ENCODE measurements at places on chromosomes 16 and 17.

GRCh38 chr17:44081681-44082080 is 11.1 kb downstream of the G6PC3 start:
- DNase-seq, result no peak

- no peak for DNase-seq
Observed at GRCh38 chr16:76963614-76964315, 227.2 kb upstream of the MON1B start.

DNA sequence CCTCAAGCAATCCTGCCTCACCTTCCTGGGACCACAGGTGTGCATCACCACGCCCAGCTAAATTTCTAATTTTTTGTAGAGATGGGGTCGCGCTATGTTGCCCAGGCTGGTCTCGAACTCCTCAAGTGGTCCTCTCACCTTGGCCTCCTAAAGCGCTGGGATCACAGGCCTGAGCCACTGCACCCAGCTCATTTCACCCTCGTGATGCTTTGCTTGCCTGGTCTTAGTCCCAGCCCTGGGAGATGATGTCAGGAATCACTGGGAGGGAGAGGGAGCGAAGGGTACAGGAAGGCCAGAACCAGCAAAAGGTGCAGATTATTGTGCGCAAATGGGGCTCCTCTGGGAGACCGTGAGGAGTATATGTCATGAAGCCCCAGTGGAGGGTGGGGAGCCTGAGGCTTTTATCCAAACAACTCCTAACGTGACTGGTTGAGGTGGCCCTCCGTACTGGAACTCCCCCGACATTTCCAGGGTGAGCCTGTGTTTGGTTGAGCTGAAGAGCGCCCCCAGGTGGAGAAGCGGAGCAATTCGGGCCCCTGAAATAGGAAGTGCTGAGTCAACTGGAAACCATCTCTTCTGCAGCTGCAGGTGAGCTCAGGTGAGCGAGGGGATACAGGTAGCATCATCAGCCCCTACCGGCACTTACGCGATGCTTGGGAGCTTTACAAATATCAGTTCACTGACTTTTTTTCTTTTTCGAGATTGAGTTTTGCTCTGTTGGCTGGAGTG is 41.2 kb upstream of the HAPSTR1 start:
- peak; percentile 61 for DNase-seq

GRCh38 chr17:9329251-9329921 is 246.2 kb downstream of the STX8 start:
- peak; percentile 25 for DNase-seq

GRCh38 chr16:2664574-2664982 is 17.7 kb upstream of the KCTD5 start:
- DNase-seq, result no peak

DNA sequence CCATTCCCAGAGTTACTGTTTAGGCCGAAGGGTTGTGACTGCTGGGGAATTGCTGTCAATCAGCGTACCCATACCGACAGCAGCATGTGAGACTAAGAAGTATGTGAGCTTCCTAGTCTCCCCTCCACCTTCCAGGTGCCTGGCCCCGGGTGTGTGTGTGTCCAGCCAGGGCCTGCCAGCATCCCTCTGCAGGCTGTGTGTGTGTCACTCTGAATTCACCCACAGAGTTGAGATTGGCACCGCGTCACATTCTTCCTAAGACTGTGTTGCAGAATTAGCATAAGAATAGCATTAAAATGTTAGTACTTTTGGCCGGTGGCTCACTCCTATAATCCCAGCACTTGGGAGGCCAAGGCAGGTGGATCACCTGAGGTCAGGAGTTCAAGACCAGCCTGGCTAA is 31.8 kb downstream of the PRMT7 start:
- DNase-seq, result no peak

DNA sequence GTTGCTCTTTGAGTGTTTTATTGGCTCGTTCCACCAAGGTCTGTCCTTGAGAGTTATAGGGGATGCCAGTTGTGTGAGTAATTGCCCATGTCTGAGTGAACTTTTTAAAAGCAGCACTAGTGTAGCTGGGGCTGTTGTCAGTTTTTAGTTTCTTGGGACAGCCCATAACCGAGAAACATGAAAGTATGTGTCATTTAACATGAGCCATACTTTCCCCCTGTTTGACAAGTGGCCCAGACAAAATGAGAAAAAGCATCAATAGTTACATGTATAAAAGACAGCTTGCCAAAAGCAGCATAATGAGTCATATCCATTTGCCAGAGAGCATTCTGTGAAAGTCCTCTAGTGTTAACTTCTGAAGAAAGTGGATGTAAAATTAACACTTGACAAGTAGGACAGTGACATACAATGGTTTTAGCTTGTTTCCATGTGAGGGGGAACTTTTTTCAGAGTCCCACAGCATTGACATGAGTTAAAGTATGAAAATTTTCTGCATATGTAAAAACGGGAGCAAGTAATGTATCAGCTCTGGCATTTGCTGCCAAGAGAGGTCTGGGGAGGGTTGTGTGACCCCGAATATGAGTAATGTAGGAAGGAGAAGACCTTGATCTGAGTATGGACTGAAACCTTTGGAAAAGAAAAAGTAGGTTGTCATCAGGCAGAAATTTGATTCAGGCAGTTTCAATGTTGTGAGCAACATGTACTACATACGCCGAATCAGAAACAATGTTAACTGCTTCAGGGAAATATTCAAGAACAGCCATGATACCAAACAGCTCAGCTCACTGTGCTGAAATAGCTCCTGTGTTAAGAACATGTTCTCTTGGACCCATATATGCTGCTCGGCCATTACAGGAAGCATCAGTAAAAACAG is 56.8 kb upstream of the ARL4D start:
- no peak for DNase-seq

DNA sequence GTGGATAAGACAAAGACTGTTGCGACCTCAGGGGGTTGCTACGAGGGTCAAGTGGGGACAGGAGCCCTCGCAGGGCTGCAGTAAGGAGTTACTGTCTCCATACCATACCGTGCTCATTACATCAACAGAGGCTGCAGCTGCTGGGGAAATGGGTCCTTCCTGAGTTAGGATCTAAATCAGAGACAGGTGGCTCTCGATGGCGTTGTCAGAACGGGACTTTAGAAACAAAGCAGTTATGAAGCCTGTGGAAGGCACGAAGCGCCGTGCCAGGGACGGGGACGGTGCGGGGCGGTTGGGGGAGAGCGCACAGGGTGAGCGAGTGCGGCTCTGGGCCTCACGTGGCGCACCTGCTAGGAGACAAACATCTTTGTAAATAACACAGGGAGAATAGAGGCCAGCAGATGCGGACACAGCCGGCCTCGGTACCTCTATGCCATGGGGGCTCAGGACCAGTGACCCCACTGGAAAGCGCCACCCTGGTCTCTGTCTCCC is 34.4 kb downstream of the ZCCHC14 start:
- DNase-seq, result no peak

GRCh38 chr17:77887464-77888241 is 70.8 kb upstream of the TNRC6C start:
- peak; percentile 47 for DNase-seq

- DNase-seq, result no peak
Observed at GRCh38 chr17:45824475-45824874, 20.2 kb upstream of the SPPL2C start.

GRCh38 chr16:14087590-14088154 is 16.6 kb downstream of the MRTFB start:
- no peak for DNase-seq

GRCh38 chr17:8470447-8471047 is 34.9 kb downstream of the NDEL1 start:
- no peak for DNase-seq

- no peak for DNase-seq
Observed at GRCh38 chr17:72409405-72410002, 288.7 kb downstream of the SOX9 start.

- peak; percentile 86 for DNase-seq
Observed at GRCh38 chr16:68590201-68590994, 51.3 kb downstream of the ZFP90 start.

- no peak for DNase-seq
Observed at GRCh38 chr16:57192720-57193486, 6.8 kb downstream of the RSPRY1 start.

GRCh38 chr17:32941419-32942032 is 13.6 kb downstream of the TMEM98 start:
- no peak for DNase-seq

GRCh38 chr16:23074423-23074822 is 74.8 kb downstream of the USP31 start:
- no peak for DNase-seq

DNA sequence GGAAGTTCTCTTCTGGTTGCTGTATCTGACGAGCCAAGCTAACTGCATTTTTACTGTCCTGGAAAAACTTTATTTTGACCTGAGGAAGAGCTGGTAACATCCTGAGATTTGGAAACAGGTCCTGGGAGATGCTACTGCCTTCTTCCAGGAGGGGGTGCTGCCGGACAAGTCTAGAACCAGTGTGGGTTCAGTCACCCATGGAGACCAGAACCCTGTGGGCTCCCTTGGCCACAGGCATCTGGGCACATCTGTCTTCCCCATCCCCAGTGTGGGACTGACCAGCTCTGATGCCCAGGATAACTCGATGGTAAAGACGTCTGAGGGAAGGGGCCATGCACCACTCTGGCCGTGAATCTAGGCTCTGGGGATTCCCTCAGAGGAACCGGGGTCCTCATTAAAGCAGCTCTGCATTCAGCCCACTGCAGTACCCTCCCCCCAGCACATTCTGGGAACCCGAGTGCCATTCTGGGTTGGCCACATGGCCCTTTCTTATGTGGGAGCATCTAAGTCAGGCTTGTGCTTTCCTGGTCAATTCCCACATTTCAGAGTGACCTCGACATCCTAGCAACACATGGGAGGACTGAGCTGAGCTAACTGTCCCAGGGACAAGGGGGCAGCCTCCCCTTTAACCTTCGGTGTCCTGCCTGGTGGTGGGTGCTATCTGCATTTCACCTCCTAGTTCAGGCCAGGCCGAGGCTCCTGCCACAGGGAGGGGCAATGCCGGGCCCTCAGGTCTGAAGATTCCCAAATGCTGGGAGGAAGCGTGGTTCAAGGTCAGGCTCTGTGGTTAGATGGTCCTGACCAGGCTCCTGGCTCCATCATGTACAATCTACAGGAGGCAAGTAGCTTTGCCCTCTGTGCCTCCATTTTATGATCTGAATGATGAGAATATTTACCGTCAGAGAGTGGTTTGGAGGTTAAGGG is 6.4 kb downstream of the C16orf86 start:
- DNase-seq, result peak; percentile 80

GRCh38 chr16:49716339-49716934 is 139.5 kb downstream of the ZNF423 start:
- DNase-seq, result no peak

GRCh38 chr17:77317091-77317750 is 176.5 kb downstream of the SEC14L1 start:
- DNase-seq, result no peak

- DNase-seq, result no peak
Observed at GRCh38 chr17:4215882-4216570, 47.8 kb downstream of the ANKFY1 start.

GRCh38 chr17:63446753-63447470 is 806 bp upstream of the CYB561 start:
- DNase-seq, result peak; percentile 30

DNA sequence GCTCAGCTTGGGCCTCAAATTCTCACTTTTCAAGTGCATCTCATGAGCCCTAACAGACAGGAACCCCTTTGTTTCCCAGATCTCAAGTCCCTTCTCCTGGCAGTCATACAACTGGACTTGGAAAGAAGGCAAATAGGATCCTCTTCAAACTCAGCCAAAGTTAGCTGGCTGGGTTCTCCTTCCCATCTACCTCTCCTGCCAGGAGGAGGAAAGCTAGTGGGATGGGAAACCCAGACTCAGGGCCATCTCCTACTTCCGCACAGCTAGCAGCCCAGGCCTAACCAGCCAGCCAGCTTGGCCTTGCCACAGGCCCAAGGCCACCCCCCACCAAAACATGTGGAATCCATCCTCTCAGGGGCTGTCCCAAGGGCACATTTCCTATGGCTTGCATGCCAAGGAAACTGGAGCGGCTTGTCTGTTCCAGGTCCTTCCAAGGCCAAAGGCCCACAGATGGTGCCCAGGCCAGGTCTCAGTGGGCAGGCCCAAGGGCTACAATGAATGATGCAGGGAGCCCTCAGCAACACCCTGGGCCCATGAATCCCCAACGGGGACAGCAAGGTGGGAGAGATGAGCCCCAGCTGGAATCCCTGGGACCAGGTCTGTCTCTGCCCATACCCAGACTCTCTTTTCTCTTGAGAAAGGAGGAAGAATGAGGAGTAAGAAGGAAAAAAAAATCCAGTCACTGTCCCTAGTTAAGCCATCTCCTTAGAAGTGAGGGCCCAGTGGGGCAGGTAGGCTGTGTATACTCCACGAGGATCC is 1.7 kb downstream of the SMARCD2 start:
- no peak for DNase-seq

DNA sequence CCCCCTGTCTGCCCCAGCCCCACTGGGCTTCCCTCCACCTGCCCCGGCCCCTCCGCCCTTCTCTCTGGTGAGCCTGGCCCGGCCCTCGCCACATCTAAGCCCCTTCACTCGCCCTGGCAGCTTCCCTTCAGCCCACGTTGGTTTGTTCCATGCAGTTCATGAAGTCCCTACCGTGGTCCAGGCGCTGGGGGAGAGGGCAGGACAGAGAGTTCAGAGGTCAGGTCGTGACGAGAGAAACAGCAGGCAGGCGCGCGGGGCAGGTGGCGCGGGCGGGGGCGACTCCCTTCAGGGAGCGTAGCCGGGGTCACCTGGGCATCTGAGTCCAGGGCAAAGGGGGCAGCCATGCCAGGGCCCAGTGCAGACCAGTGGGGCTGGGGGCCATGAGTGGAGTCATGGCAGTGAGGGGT is 8.9 kb upstream of the TEDC2 start:
- DNase-seq, result no peak

DNA sequence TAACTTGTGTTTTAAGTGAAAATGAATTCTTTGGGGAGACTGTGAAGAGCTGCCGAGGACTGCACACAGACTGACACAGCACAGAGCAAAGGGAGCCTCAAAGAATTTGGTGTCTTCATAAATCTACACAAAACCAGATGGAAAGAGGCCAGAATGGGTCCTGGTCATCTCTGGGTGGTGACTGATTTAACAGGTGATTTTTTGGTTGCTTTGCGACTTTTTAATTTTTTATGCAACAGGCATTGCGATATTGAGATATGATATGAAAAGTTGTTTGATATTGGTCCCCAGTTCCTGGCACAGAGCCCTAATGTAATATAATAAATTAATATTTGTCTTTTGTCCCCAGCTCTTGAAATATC is 12.6 kb upstream of the EIF1 start:
- DNase-seq, result no peak

GRCh38 chr16:12775656-12776236 is 27.9 kb downstream of the CPPED1 start:
- no peak for DNase-seq

GRCh38 chr17:627051-627450 is 87.6 kb downstream of the VPS53 start:
- DNase-seq, result no peak
